ENCODE measurements at places on chromosomes 6 and 20. TPM values are rescaled to one million over a fixed set of nuclear protein-coding genes. Genes with fewer than 3 reads are reported as not detected.

The LRFN2 gene
- not detected for total RNA-seq

The STMND1 gene
- 2.6 TPM for total RNA-seq

The SLC17A2 gene
- not detected for total RNA-seq

The CRISP1 gene
- not detected for total RNA-seq

The TNFAIP3 gene
- total RNA-seq, result 40.3 TPM

The MCCD1 gene
- total RNA-seq, result not detected

The MRPL14 gene
- 164 TPM for total RNA-seq

The DDO gene
- 7.6 TPM for total RNA-seq

The C4A gene
- total RNA-seq, result 173 TPM

The PXT1 gene
- not detected for total RNA-seq

The SAMD10 gene
- 3.6 TPM for total RNA-seq

The DEFB127 gene
- not detected for total RNA-seq

The BPIFB1 gene
- total RNA-seq, result 4.8 TPM

The PACRG gene
- 2.3 TPM for total RNA-seq

The ZNF318 gene
- total RNA-seq, result 10.3 TPM

The KCNK17 gene
- total RNA-seq, result 7.7 TPM

The RFX6 gene
- not detected for total RNA-seq

The SRF gene
- 29.5 TPM for total RNA-seq

The HSPA1L gene
- total RNA-seq, result 1.5 TPM
